ENCODE measurements at places on chromosomes 16 and 17. TPM values are rescaled to one million over a fixed set of nuclear protein-coding genes. Genes with fewer than 3 reads are reported as not detected.

CNGB1 gene
- total RNA-seq = not detected

ITGAX gene
- total RNA-seq = 2.1 TPM

KRTAP3-2 gene
- not detected for total RNA-seq

MFAP4 gene
- total RNA-seq = not detected

EME1 gene
- total RNA-seq = 23.6 TPM

NOL11 gene
- total RNA-seq = 106 TPM

KRT28 gene
- total RNA-seq = not detected

TNFSF13 gene
- 1.6 TPM for total RNA-seq

SLC5A11 gene
- 0.20 TPM for total RNA-seq

OR1D2 gene
- not detected for total RNA-seq

RNF112 gene
- total RNA-seq = 0.22 TPM

C17orf78 gene
- not detected for total RNA-seq

BTBD17 gene
- total RNA-seq = not detected

TBCD gene
- total RNA-seq = 79.1 TPM

DNA sequence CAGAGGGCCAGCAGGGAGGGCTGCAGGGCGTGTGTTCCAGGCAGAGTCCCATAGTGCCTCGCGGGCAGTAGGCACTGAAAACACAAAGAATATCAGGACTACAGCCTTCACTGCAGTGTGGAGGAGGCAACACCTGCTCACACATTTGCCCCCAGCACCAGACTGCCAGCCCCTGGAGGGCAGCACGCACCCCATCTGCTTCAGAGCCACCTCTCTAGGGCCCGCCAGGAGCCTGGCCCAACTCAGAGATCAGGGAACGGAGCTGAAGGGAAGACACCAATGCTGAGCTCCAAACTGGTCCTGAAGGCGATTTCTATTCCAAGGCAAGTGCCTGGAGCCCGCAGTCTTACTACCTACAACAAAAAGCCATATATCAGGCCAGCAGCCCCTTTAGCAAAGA lies 130.3 kb downstream of the ZNF423 start:
- H3K36me3 ChIP-seq = no peaks in the 10 kb centered on the region
- DNase-seq = no peak
- H3K4me1 ChIP-seq = no peaks in the 10 kb centered on the region
- no peak overlapping the region for H3K4me3 ChIP-seq

DNA sequence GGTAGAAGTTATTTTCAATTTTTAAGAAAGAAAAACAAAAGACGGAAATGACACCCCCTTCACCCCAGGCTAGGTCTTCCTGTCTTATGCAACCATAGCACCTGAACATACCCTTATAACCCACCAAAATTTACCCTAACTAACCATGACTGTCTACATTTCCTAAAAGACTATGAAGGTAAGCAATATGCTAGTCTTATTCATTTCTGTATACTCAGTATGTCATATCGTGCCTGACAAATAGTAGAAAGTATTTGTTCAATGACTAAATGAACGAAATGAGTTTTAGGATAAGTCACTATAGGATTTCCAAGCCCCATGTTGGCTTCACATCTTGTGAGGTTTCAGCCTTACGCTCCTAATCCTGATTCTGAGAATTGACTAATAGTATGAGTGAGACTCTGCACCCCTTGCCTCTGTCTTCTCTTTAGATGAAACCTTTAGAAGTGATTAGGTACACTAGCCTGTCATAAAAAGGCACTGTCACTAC lies 6.5 kb downstream of the ADAT1 start:
- H3K27me3 ChIP-seq = no peaks in the 10 kb centered on the region
- H3K27ac ChIP-seq = peak overlapping the region; percentile 52
- H3K36me3 ChIP-seq = peaks cover 47% of the 10 kb centered on the region
- no peak overlapping the region for H3K4me3 ChIP-seq

GRCh38 chr16:1530349-1530882 lies 3.0 kb upstream of the TMEM204 start:
- no peaks in the 10 kb centered on the region for H3K36me3 ChIP-seq
- H3K27me3 ChIP-seq = no peaks in the 10 kb centered on the region
- no peak for DNase-seq
- no peak overlapping the region for H3K4me3 ChIP-seq
- no peak overlapping the region for H3K27ac ChIP-seq
- H3K4me1 ChIP-seq = peaks cover 44% of the 10 kb centered on the region

DNA sequence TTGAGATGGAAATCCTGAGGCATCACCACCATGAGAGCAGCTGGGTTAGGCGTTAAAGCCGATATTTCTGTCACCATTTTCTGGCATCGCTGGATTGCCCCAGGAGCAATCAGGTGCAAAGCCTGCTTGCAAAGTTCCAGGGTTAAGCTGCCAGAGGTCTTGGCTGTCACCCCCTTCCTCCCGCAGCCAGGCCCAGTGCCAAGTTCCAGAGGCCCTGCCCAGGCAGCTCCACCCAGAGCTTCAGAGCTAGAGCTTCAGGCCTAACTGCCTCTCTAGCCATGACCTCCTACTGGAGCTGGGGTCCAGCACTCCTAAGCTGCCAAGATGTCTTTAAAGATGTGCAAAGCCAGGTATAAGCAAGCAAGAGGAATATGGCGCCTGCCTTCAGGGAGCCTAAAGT lies 8.8 kb upstream of the TMEM238L start:
- no peak overlapping the region for H3K27ac ChIP-seq
- H3K4me1 ChIP-seq = no peaks in the 10 kb centered on the region
- no peak overlapping the region for H3K4me3 ChIP-seq
- no peaks in the 10 kb centered on the region for H3K27me3 ChIP-seq
- H3K36me3 ChIP-seq = no peaks in the 10 kb centered on the region

GRCh38 chr17:69945698-69946185 lies 129.3 kb upstream of the KCNJ16 start:
- H3K36me3 ChIP-seq = no peaks in the 10 kb centered on the region
- no peaks in the 10 kb centered on the region for H3K4me1 ChIP-seq
- H3K27me3 ChIP-seq = no peaks in the 10 kb centered on the region
- H3K4me3 ChIP-seq = no peak overlapping the region
- DNase-seq = no peak

- H3K4me1 ChIP-seq = peaks cover 4% of the 10 kb centered on the region
- no peak overlapping the region for H3K27ac ChIP-seq
- no peak overlapping the region for H3K4me3 ChIP-seq
Measured at GRCh38 chr17:81672954-81673353, 6.4 kb downstream of the CCDC137 start.

- no peaks in the 10 kb centered on the region for H3K4me1 ChIP-seq
- H3K4me3 ChIP-seq = no peak overlapping the region
- no peaks in the 10 kb centered on the region for H3K36me3 ChIP-seq
- no peaks in the 10 kb centered on the region for H3K27me3 ChIP-seq
Measured at GRCh38 chr16:63298993-63299392, 1262.8 kb upstream of the CDH8 start.

DNA sequence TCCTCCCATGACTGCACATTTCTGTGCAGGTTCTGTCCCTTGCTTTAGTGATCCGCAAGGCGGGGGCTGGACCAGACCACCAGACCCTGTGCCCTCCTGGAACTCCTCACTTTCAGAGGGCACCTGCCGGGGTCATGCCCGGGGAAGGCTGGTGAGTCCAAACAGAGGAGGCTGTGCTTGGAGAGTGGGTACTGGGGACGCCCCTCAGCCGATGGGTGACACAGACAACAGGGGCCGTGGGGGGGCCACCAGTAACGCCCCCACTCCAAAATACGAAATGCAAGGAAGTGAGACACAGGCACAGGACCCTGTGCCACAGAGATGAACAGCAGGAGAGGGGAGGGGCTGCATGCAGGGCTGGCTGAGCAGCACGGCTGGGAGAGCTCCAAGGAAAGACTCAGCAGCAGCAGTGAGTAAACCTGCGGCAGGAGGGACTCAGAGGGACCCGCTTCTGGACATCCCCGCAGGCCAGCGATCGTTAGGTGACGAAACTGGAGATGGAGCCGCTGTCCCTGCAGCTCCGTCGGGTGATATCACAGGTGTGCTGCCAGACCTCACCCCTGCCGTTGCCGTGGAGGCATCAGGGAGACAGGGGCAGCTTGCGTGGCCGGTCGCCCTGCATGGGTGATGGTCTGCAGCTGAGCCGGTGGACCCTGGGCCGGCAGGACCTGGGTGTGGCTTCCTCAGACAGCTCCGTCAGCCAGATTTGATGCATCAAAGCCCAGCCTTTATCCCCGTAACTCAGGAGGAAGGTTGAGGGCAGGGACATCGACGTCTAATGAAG lies 71.2 kb upstream of the GNG13 start:
- H3K36me3 ChIP-seq = no peaks in the 10 kb centered on the region
- no peak overlapping the region for H3K27ac ChIP-seq

DNA sequence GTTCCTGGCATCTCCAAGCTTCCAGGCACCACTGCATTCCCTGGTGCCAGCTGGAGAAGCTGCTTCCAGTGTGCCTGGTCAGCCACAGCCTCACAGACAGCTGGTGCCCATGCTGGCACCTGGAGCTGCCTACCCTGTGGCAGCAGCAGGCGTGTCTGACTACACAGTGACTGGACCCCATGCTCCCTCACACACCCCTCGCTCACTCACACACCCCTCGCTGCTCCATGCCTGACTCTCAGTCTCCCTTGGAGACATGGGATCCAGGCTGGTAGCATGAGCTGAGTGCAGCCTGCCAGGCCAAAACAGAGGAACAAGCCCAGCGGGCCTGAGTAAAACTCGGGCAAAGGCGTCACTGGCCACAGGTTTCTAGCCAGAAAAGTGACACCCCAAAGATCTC lies 59.1 kb upstream of the SMIM36 start:
- H3K36me3 ChIP-seq = no peaks in the 10 kb centered on the region
- H3K4me3 ChIP-seq = no peak overlapping the region
- H3K27ac ChIP-seq = no peak overlapping the region
- DNase-seq = no peak
- peaks cover 3% of the 10 kb centered on the region for H3K4me1 ChIP-seq
- no peaks in the 10 kb centered on the region for H3K27me3 ChIP-seq

DNA sequence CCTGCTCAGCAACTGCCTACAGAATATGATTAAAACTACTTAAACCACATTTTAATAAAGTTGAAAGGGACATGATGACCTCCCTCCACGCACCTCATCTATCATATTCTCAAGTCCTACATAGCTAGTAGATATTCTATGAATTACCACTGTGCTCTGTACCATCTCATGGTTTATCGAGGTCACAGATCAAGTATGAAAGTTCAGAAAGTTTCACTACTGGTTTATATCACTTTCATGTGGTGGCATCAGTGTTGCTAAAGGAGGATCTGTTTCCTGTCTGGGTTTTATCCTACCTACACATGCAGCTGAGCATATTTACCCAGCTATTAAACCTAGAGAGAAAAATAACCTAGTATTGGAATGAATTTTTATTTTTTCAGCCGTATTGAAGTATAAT lies 214.9 kb upstream of the MON1B start:
- H3K27ac ChIP-seq = no peak overlapping the region
- H3K4me3 ChIP-seq = no peak overlapping the region
- no peak for DNase-seq
- no peaks in the 10 kb centered on the region for H3K4me1 ChIP-seq

DNA sequence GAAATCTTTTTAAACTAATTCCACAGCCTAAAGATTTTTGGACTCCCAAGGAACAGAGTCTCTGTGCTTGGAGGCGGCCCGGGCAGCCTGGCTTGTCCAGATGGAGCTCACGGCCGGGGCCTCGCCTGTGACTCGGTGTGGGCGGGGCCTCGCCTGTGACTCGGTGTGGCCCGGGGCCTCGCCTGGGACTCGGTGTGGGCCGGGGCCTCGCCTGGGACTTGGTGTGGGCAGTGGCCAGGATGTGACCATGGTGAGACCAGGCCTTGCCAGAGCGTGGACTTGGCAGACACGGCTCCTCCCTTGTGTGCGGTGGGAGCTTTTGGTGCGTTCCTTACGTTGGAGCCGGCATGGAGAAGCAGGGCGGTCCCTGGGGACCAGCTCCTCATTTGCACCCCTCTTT lies 92.3 kb downstream of the METRNL start:
- H3K4me1 ChIP-seq = no peaks in the 10 kb centered on the region
- H3K4me3 ChIP-seq = no peak overlapping the region
- H3K27me3 ChIP-seq = no peaks in the 10 kb centered on the region
- DNase-seq = no peak

DNA sequence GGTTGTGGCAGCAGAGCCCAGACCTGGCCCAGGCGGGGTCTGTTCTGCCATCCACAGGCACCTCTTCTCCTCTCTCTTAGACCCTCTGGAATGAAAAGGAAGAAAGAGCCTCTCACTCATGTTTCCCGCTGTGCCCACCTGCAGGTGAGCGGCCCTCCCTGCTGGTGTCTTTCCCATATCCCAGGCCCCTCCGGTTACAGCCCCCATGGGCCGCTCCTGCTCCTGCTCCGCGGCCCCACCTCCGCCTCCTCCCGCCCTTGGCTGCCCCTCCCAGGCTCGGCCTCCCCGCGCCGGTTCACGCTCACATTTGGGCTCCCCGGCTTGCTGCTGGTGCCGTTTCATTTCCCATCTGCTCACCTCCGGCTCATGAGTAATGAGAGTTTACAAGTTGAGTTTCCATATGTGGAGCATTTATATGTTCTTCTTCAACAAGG lies 98.7 kb upstream of the SDK2 start:
- no peak overlapping the region for H3K27ac ChIP-seq
- H3K4me1 ChIP-seq = no peaks in the 10 kb centered on the region
- H3K27me3 ChIP-seq = no peaks in the 10 kb centered on the region
- H3K36me3 ChIP-seq = no peaks in the 10 kb centered on the region
- no peak for DNase-seq
- no peak overlapping the region for H3K4me3 ChIP-seq

DNA sequence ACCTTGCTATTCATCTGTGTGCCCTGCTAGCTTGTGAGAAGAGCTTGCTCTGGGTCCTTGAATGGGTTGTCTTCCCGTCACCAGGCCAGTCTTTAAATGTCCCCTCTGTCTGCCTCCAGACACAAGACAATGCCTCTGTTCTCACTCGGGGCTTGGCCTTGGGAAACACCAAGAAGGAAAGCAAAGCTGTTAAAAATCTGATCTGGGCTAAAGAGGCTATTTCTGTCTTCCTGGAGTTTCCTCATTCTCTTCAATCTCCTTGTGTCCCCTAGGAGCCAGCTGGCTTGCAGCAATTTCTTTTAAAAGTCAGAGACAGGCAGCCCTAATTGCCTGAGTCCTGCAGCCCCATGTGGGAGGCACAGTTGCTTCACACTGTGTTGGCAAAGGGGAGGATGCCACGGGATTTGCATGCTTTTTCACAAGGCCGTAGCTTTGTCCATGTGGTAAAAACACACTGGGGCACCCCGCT lies 2.5 kb downstream of the DNAI2 start:
- H3K27me3 ChIP-seq = no peaks in the 10 kb centered on the region
- no peak for DNase-seq
- peaks cover 41% of the 10 kb centered on the region for H3K4me1 ChIP-seq
- H3K36me3 ChIP-seq = no peaks in the 10 kb centered on the region
- no peak overlapping the region for H3K4me3 ChIP-seq

DNA sequence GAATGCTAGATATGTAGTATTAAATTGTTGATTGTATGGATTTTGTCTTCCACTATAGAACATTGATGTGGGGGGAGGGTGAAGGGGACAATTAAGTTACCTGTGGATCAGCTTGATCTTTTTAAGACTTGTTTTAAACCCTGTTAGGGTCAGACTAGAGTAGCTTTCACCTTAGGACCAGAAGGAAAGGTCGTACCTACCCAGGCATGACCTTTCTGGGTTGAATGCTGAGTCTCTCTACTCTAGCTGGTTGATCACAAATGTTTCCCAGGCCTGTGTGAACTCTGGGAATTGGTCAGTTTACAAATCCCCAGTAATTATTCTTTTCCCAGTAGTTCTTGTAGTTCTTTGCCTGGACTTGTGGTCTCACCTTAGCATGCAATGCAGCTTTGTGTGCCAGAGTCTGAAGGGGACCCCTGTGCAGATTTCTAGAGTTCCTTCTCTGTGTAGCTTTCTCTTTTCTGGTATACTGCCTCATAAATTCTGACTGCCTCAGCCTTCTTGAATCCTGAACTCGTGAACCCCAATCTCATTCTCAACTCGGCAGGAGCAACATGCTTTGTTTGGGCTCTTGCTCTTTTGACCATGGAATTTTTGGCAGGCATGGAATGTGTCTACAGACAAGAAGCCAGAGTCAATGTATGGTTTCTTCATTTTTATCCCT lies 54.1 kb downstream of the VMP1 start:
- peaks cover 4% of the 10 kb centered on the region for H3K36me3 ChIP-seq
- H3K4me3 ChIP-seq = no peak overlapping the region
- no peaks in the 10 kb centered on the region for H3K27me3 ChIP-seq
- no peak overlapping the region for H3K27ac ChIP-seq
- H3K4me1 ChIP-seq = peaks cover 3% of the 10 kb centered on the region
